ENCODE measurements at places on chromosomes 7 and 10. TPM values are rescaled to one million over a fixed set of nuclear protein-coding genes. Genes with fewer than 3 reads are reported as not detected.

UPK3B gene
- 3.3 TPM for total RNA-seq

CAV2 gene
- not detected for total RNA-seq

GRCh38 chr10:49620841-49621378 is 7.1 kb downstream of the CHAT start:
- H3K4me1 ChIP-seq = no peaks in the 10 kb centered on the region
- no peak overlapping the region for H3K27ac ChIP-seq
- H3K36me3 ChIP-seq = no peaks in the 10 kb centered on the region
- H3K27me3 ChIP-seq = peaks cover 44% of the 10 kb centered on the region
- DNase-seq = no peak

DNA sequence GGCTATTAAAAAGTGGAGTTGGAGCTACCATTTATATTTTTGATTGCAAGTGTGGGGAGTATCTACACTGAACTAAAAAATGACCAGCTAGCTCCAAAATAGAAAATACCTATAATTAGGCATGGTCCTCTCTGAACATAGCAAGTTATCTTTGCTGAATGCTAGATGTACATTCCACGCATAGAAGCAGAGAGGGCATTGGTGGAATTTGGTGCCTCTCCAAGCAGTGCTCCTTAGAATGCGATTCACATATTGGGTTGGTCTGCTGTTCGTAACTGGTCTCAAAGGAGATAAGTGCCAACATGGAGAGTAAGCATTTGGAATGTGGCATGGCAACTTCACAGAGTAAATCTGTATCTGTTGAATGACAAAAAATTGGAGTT is 196.2 kb downstream of the PTN start:
- no peak overlapping the region for H3K27ac ChIP-seq
- DNase-seq = no peak
- H3K36me3 ChIP-seq = no peaks in the 10 kb centered on the region
- H3K27me3 ChIP-seq = no peaks in the 10 kb centered on the region
- no peak overlapping the region for H3K4me3 ChIP-seq

- DNase-seq = no peak
- peaks cover 67% of the 10 kb centered on the region for H3K4me1 ChIP-seq
- H3K36me3 ChIP-seq = peaks cover 25% of the 10 kb centered on the region
- H3K4me3 ChIP-seq = no peak overlapping the region
Measured at GRCh38 chr10:62084451-62084850, 183.0 kb downstream of the ARID5B start.

DNA sequence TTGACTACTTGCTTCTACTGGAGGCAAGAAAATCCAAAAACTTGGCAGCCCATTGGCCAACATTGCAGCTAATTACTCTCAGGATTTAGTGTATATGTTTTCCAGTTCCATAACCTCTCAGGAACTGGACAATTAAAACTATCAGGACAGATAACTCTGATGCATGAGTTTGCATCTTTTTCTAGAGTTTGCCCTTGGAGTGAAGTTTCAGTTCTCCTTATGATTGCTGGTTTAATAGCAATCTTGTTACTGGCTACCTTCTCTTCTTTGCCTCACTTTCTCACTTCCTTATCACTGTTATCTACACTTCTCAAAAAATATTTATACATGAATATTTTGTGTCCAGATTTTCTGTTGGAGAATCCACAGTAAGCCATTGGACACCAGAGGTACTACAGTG is 735.9 kb downstream of the PCDH15 start:
- H3K4me1 ChIP-seq = no peaks in the 10 kb centered on the region
- DNase-seq = no peak

DNA sequence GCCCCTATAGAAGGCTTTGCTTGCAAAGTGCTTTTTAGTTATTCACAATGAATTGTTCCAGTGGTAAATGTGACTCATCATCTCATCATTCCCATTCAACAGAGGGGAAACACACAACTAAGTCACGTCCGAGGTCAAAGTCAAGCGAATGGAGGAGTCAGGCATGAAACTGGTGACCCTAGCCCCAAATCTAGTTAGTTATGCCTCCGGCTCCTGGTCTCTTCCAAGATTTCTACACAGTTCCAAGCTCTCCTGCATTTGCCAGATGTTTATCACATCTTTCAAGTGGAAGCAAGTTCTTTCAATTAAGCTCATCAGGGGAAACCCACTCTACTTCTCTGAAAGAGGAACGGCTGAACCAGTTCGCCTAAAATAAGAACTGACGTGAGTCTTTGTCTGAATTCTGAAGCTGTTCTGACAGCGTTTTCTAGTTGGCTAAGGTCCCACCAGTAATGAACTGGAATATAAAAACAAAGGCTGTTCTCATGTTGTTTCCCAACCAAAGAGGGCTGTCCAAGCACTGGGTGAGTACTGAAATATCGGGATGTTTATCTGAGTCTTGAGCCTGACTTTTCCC is 140.9 kb upstream of the NRBF2 start:
- H3K4me3 ChIP-seq = peak overlapping the region; percentile 65
- peaks cover 2% of the 10 kb centered on the region for H3K36me3 ChIP-seq
- H3K27ac ChIP-seq = peak overlapping the region; percentile 95
- H3K4me1 ChIP-seq = peaks cover 70% of the 10 kb centered on the region
- DNase-seq = no peak

DNA sequence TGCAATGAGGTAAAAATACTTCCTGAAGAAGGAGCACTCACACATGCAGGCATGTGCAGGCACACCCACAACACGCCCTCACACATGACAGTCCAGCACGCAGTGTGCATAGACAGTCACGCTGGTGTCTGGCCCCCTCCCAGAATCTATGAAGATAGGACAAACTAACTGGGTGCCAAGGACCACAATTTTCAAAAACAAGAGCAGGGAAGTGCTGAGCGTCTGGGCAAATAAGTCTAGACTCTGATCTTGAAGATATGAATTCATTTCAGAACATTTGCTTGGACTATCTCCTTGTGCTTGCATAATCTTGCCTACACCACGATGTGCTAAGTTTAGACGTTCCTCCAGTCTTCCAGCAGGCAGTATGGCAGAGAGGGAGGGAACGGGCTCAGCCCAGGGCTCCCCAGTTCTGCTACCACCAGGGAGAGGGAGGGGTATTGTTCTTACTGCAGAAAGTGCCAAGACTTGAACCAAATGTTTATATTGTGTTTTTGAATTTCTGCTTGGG is 276.5 kb upstream of the KLF6 start:
- no peak overlapping the region for H3K27ac ChIP-seq
- no peak for DNase-seq
- H3K4me3 ChIP-seq = no peak overlapping the region
- H3K27me3 ChIP-seq = no peaks in the 10 kb centered on the region
- peaks cover 20% of the 10 kb centered on the region for H3K4me1 ChIP-seq
- no peaks in the 10 kb centered on the region for H3K36me3 ChIP-seq

DNA sequence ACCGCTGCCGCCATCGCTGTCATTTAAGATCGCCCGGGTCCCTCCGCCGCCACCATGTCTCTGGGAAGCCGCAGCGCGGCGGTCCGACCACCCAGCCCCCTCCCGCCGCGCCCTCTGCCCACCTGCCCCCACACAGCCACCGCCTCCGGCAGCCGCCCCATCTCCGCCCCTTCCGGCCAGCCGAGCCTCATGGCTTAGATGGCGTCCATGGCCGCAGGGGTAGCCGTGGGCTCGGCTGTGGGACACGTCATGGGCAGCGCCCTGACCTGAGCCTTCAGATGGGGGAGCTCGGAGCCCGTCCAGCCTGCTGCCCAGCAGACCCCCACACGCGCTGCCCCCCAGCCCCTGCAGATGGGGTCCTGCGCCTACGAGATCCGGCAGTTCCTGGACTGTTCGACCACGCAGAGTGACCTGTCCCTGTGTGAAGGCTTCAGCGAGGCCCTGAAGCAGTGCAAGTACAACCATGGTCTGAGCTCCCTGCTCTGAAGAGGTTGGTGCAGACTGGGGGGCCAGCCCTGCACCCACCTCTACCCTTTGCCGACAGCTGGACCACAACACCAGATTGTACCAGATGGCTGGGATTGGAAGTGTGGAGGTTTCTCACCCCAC is 38.0 kb upstream of the TARP start:
- no peaks in the 10 kb centered on the region for H3K36me3 ChIP-seq
- peaks cover 9% of the 10 kb centered on the region for H3K4me1 ChIP-seq
- H3K27ac ChIP-seq = peak overlapping the region; percentile 80
- peak overlapping the region; percentile 86 for H3K4me3 ChIP-seq

GRCh38 chr7:148773334-148773733 is 74.6 kb downstream of the CUL1 start:
- peaks cover 18% of the 10 kb centered on the region for H3K36me3 ChIP-seq
- H3K27me3 ChIP-seq = no peaks in the 10 kb centered on the region
- peak overlapping the region; percentile 37 for H3K4me3 ChIP-seq
- peaks cover 30% of the 10 kb centered on the region for H3K4me1 ChIP-seq
- DNase-seq = peak; percentile 24

- H3K27ac ChIP-seq = no peak overlapping the region
- H3K27me3 ChIP-seq = peaks cover 7% of the 10 kb centered on the region
- no peak for DNase-seq
- no peaks in the 10 kb centered on the region for H3K4me1 ChIP-seq
- no peaks in the 10 kb centered on the region for H3K36me3 ChIP-seq
Measured at GRCh38 chr10:649798-650440, 39.5 kb downstream of the DIP2C start.

GRCh38 chr10:110413049-110413783 is 84.5 kb upstream of the DUSP5 start:
- H3K36me3 ChIP-seq = no peaks in the 10 kb centered on the region
- peak; percentile 54 for DNase-seq
- H3K4me3 ChIP-seq = peak overlapping the region; percentile 75
- H3K4me1 ChIP-seq = peaks cover 91% of the 10 kb centered on the region
- H3K27ac ChIP-seq = peak overlapping the region; percentile 78
- H3K27me3 ChIP-seq = no peaks in the 10 kb centered on the region

DNA sequence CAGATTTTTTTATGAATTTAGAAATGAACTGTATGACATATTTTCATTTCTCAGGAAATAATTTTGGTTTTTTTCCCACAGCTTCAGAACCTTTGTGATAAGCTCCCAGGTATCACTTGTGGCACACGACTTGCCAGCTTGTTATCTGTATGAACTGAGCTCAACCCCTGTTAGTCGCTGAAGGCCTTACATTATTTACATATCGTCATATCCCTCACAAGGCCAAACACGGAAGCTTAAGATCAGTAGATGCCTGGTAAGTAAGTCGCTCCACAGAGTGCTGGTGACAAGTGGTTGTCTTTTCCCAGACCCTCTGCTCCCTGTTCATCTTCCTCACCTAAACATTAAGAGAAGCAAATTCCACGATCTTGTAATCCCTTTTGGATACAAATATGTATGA is 55.2 kb downstream of the RAPGEF5 start:
- no peak overlapping the region for H3K4me3 ChIP-seq
- no peak for DNase-seq
- H3K27ac ChIP-seq = no peak overlapping the region
- H3K4me1 ChIP-seq = no peaks in the 10 kb centered on the region
- H3K36me3 ChIP-seq = peaks cover 1% of the 10 kb centered on the region
- H3K27me3 ChIP-seq = peaks cover 13% of the 10 kb centered on the region

- H3K27me3 ChIP-seq = no peaks in the 10 kb centered on the region
- no peak overlapping the region for H3K27ac ChIP-seq
- H3K4me3 ChIP-seq = no peak overlapping the region
Measured at GRCh38 chr7:87391020-87391701, 45.7 kb downstream of the CROT start.
